ENCODE measurements at places on chromosomes 2 and 18. TPM values are rescaled to one million over a fixed set of nuclear protein-coding genes. Genes with fewer than 3 reads are reported as not detected.

DNA sequence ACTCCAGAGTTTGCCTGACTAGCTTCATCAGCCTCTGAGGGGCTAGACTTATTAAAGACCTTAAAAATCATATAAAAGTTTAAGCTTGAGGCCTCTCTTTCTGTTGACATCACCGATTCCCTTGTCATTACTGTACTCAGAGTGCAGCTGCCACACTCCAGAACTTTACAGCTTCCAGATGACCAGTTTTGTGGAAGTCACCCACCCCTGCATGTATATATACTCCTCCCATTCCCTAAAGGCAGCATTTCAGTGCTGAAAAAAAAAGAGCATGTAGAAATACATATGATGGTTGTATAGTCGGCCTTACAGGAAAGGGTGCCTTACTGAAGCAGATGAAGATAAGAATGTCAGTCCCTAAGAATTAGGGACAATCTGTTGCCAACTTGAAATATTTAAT lies 117.3 kb downstream of the FEZ2 start:
- H3K27ac ChIP-seq, result no peak overlapping the region
- H3K4me1 ChIP-seq, result no peaks in the 10 kb centered on the region
- H3K4me3 ChIP-seq, result no peak overlapping the region
- H3K27me3 ChIP-seq, result no peaks in the 10 kb centered on the region
- no peaks in the 10 kb centered on the region for H3K36me3 ChIP-seq

DNA sequence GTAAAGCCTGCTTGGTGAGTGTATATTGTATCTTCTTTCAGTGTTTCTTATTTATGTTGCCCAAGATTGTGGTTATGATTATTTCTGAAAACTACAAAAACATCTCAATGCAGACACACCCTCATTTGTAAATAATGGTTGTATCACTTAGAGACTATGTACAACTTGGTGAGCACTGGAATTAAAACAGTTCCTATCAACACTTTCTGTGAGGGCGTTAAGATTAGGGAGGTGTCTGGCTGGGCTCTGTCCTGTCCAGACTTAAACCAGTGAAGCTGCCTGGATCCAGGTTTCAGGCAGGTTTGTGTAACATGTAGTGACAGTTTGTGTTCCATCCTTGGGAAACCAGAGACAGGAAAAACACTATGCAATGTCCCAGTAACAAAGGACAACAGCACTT lies 49.7 kb downstream of the CTAGE1 start:
- DNase-seq, result no peak
- no peaks in the 10 kb centered on the region for H3K36me3 ChIP-seq
- H3K27ac ChIP-seq, result no peak overlapping the region
- no peak overlapping the region for H3K4me3 ChIP-seq
- no peaks in the 10 kb centered on the region for H3K27me3 ChIP-seq

The CTAGE1 gene
- total RNA-seq, result not detected

The IL36G gene
- total RNA-seq, result not detected

The ALK gene
- total RNA-seq, result not detected

The CD302 gene
- 0.42 TPM for total RNA-seq

GRCh38 chr2:30862054-30862651 lies 54.9 kb upstream of the CAPN13 start:
- DNase-seq, result peak; percentile 60
- H3K27ac ChIP-seq, result no peak overlapping the region
- peaks cover 6% of the 10 kb centered on the region for H3K27me3 ChIP-seq
- H3K36me3 ChIP-seq, result no peaks in the 10 kb centered on the region

DNA sequence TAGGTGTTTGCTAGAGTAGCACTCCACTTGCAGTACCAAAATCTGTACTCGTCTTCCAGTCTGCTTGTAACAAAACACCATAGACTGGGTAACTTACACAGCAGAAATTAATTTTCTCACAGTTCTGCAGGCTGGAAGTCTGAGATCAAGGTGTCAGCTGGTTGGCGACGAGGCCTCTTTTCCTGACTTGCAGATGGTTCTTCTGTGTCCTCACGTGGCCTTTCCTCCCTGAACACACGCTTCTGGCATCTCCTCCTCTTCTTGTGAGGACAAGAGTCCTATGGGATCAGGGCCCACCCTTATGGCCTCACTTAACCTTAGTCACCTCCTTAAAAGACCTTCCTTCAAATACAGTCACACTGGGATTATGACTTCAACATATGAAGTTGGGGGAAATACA lies 493.5 kb upstream of the MYT1L start:
- H3K27me3 ChIP-seq, result peaks cover 5% of the 10 kb centered on the region
- H3K4me1 ChIP-seq, result no peaks in the 10 kb centered on the region
- H3K4me3 ChIP-seq, result no peak overlapping the region
- no peaks in the 10 kb centered on the region for H3K36me3 ChIP-seq
- H3K27ac ChIP-seq, result no peak overlapping the region
- DNase-seq, result no peak

The TUBB8B gene
- total RNA-seq, result not detected

DNA sequence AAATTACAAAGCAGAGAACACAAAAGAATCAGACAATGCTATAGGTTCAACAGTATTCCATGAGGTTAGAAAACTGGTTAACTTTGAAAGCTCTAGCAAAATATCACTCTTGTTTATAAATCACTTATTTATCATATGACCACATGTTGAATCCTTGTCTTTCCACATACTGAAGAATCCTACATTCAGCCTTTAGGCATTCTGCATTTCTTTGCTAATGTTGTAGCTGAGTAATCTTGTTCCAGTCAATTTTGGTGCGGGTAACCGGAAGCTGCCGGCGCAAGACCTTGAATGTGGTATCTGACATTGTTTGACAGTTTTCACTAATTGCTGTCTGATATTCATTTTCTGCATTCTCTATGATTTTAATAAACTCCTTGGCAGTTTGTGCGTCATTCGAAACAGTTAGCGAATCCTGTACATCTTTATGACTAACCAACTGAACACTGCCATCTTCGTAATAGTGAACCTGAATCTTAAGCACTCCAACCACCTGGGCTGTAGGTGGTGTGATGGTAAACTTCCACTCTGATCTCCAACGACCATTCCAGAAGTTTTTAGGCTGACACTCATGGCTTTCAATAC lies 154.1 kb downstream of the BAZ2B start:
- no peak overlapping the region for H3K4me3 ChIP-seq
- no peak for DNase-seq
- no peaks in the 10 kb centered on the region for H3K27me3 ChIP-seq
- H3K27ac ChIP-seq, result no peak overlapping the region

DNA sequence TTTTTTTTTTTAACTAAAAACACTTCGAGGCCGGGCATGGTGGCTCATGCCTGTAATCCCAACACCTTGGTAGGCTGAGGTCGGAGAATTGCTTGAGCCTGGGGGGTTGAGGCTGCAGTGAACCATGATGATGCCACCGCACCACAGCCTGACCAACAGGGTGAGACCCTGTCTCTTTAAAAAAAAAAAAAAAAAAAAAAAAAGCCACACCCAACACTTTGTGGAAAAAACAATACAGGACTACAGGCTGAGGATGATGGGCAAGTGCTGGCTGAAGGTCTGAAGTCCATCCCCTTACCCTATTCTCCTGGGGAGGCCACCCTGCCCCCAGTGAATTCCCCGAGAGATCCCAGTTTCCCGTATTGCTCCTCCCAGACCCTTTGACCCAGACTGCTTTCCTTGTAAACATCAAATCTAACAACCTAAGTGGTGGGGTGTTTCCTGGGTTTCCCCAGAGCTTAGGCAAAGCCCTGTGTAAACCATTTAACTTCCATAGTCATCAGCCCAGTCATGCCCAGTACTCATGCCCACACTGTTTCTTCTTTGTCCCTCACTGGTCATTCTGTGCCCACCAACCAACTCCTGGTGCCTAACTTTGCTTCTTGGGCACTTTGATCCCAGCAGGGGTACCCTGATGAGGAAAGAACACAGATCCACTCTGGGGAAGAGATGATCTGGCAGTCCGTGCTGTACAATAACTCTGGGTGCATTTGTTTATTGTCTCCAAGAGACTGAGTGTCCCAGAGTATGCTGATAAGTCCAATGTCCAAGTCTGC lies 5.8 kb upstream of the TMEM37 start:
- no peaks in the 10 kb centered on the region for H3K4me1 ChIP-seq
- no peak for DNase-seq
- no peaks in the 10 kb centered on the region for H3K36me3 ChIP-seq
- peaks cover 50% of the 10 kb centered on the region for H3K27me3 ChIP-seq
- H3K4me3 ChIP-seq, result no peak overlapping the region

GRCh38 chr18:69898241-69898861 lies 49.3 kb downstream of the CD226 start:
- H3K4me3 ChIP-seq, result peak overlapping the region; percentile 74
- peak; percentile 60 for DNase-seq
- H3K36me3 ChIP-seq, result peaks cover 71% of the 10 kb centered on the region
- peaks cover 73% of the 10 kb centered on the region for H3K4me1 ChIP-seq
- no peaks in the 10 kb centered on the region for H3K27me3 ChIP-seq
- H3K27ac ChIP-seq, result peak overlapping the region; percentile 93

The LINC00305 gene
- total RNA-seq, result not detected

- no peaks in the 10 kb centered on the region for H3K27me3 ChIP-seq
- H3K4me3 ChIP-seq, result peak within 1 kb of the TSS; percentile 97
- peaks cover 2% of the 10 kb centered on the region for H3K36me3 ChIP-seq
- DNase-seq, result peak; percentile 84
- H3K27ac ChIP-seq, result peak within 1 kb of the TSS; percentile 100
Observed at GRCh38 chr2:206085742-206086445, at the start of gene INO80D. INO80D (minus strand) TSS chr2:206086174; CDS start chr2:206063016, 23,158 bp downstream.

GRCh38 chr2:26738481-26738880 lies 25.6 kb upstream of the SLC35F6 start:
- H3K4me3 ChIP-seq, result no peak overlapping the region
- H3K27ac ChIP-seq, result no peak overlapping the region
- H3K27me3 ChIP-seq, result no peaks in the 10 kb centered on the region
- no peaks in the 10 kb centered on the region for H3K36me3 ChIP-seq
- no peak for DNase-seq

DNA sequence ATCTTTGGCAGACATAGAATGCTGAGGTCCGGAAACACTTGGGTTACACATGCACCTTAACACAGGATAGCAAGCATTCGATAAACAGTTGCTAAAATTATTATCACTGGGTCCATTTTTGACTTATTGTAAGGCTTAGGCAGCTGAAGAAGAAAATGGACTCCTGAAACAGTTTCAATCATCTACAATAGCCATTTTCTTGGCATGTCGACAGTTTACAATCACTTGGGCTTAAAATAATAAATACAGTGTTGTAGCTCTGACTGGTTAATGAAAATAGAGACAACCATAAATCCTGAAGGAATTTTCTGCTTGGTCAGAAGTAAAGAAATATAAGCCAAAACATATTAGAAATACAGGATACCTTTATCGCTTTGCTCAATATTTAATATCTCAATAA lies 169.2 kb downstream of the XIRP2 start:
- H3K27ac ChIP-seq, result no peak overlapping the region
- no peaks in the 10 kb centered on the region for H3K4me1 ChIP-seq
- H3K27me3 ChIP-seq, result no peaks in the 10 kb centered on the region
- no peak for DNase-seq
- no peaks in the 10 kb centered on the region for H3K36me3 ChIP-seq
- no peak overlapping the region for H3K4me3 ChIP-seq

DNA sequence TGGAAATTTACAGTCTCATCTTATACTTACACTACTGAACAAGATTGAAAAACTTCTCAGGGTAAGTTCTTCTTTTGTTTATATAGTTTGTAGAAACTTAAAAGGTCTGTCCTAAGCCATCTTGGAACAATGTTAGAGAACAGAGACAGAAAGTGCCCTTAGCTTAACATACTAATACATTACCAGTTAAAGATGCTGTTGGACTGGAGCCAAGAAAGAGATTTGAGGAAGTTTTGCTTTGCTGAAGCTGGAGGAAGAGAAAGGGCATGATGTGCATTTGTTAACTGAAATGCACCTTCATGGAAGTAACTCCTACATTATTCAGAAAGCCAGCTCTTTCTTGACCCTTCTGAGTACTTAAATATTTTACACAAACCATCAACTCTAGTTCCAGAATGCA lies 66.5 kb upstream of the TNFRSF11A start:
- peaks cover 1% of the 10 kb centered on the region for H3K4me1 ChIP-seq
- peaks cover 40% of the 10 kb centered on the region for H3K36me3 ChIP-seq
- H3K27ac ChIP-seq, result no peak overlapping the region
- no peak for DNase-seq
- no peak overlapping the region for H3K4me3 ChIP-seq
- H3K27me3 ChIP-seq, result no peaks in the 10 kb centered on the region

GRCh38 chr2:27320958-27321543 lies 1.8 kb downstream of the MPV17 start:
- peak overlapping the region; percentile 61 for H3K27ac ChIP-seq
- peaks cover 4% of the 10 kb centered on the region for H3K36me3 ChIP-seq
- peak overlapping the region; percentile 89 for H3K4me3 ChIP-seq
- no peaks in the 10 kb centered on the region for H3K27me3 ChIP-seq
- H3K4me1 ChIP-seq, result peaks cover 23% of the 10 kb centered on the region

GRCh38 chr2:38076152-38076709 lies 280 bp upstream of the CYP1B1 start:
- H3K27me3 ChIP-seq, result peaks cover 49% of the 10 kb centered on the region
- peak overlapping the region; percentile 80 for H3K4me3 ChIP-seq
- DNase-seq, result peak; percentile 66
- H3K27ac ChIP-seq, result peak overlapping the region; percentile 88
- peaks cover 39% of the 10 kb centered on the region for H3K4me1 ChIP-seq

DNA sequence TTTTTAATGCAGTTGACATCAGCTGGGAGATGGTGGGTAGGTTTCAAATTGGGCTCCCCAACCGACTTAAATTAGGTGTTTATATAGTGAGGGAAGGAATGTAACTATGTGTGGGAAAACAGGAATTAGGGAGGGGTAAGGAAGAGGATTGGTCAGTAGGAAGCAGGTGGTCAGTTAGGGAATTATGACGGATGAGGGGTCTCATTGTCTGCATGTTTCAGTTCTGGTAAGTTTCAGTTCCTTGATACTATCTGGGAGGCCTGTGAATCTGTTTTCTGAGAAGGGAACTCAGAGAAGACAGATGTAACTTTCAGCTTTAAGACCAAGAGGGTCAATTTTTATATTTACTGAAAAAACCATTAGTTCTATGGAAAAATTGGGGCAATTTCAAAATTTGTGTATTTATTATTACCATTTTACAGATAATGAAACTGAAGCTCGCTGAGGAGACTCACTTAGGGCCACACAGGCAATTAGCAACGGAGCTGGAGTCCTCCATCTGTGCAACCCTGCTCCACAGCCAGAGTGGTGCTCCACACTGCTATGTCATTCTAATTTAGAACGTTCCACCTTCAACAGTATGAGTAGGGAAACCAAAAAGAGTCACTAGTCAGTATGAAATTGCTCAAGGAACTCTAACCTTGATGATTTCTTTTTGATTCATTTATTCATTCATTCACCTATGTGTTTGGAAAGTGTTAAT lies 36.0 kb upstream of the CCDC195 start:
- peaks cover 5% of the 10 kb centered on the region for H3K36me3 ChIP-seq
- DNase-seq, result no peak
- no peak overlapping the region for H3K27ac ChIP-seq
- H3K4me3 ChIP-seq, result no peak overlapping the region

DNA sequence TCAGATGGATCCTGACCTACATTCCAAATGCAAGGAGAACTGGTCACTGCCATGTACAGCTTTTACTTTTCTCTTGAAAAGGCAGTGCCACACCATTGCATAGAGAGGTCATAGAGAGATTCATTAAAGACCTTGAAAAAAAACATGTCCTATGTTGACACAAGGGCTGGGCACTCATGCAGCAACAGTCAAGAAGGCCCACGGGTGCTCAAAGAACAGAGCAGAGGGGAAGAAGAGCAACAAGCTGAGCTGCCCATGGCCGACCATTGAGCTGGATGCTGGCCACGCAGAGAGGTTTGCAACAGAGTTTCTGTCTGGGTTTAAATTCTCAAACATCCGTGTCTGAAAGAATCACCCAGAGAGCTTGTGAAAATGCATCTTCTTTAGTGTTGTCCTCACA lies 99.1 kb downstream of the ADD2 start:
- H3K4me3 ChIP-seq, result no peak overlapping the region
- peaks cover 13% of the 10 kb centered on the region for H3K4me1 ChIP-seq
- no peaks in the 10 kb centered on the region for H3K27me3 ChIP-seq

- no peak overlapping the region for H3K4me3 ChIP-seq
- no peaks in the 10 kb centered on the region for H3K36me3 ChIP-seq
- DNase-seq, result no peak
- H3K4me1 ChIP-seq, result no peaks in the 10 kb centered on the region
Observed at GRCh38 chr2:126860385-126860784, 38.3 kb upstream of the TEX51 start.

All from activated CD4-positive, alpha-beta T cell treated with anti-CD3 and anti-CD28 coated beads, Interleukin-2, amount 10 ng/mL, durations not matched to agents 7 days and 5 days (primary cell).